ENCODE measurements at places on chromosomes 3 and 15.

DNA sequence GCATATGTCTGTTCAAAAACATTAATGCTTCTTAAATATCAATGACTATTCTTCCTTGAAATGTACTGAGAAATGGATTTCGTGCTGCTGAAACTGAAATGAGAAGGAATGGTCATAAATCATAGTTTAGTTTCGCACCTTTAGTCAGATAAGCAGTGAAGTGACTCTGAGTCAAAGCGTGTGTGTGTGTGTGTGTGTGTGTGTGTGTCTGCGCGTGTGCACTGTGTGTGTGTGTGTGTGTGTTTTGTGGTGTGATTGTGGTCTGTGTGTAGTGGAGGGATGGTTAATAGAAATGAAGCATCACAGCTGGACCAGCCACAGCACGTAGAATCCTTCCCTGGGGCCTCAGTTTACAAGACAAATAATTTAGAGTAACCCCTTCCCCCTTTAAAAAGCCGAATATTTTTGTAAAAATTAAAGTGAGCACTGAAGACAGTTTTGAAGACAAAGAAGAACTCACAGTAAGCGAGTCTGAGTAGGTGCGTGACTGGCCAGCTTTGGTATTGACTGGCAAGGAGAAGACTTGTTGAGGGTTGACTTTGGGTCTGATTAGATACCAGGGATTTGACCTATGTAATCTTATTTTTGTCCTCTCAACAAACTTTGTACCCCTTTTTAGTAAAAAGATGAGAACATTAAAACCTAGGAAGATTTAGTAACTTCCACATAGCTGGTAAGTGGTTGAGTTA is 202.0 kb upstream of the IL12A start:
- no peaks in the 10 kb centered on the region for H3K27me3 ChIP-seq
- no peak for DNase-seq
- no peak overlapping the region for H3K4me3 ChIP-seq

- no peak overlapping the region for H3K27ac ChIP-seq
- H3K27me3 ChIP-seq, result peaks cover 6% of the 10 kb centered on the region
- no peaks in the 10 kb centered on the region for H3K36me3 ChIP-seq
- H3K4me1 ChIP-seq, result no peaks in the 10 kb centered on the region
- no peak for DNase-seq
Observed at GRCh38 chr15:93173369-93173768, 84.4 kb upstream of the RGMA start.

DNA sequence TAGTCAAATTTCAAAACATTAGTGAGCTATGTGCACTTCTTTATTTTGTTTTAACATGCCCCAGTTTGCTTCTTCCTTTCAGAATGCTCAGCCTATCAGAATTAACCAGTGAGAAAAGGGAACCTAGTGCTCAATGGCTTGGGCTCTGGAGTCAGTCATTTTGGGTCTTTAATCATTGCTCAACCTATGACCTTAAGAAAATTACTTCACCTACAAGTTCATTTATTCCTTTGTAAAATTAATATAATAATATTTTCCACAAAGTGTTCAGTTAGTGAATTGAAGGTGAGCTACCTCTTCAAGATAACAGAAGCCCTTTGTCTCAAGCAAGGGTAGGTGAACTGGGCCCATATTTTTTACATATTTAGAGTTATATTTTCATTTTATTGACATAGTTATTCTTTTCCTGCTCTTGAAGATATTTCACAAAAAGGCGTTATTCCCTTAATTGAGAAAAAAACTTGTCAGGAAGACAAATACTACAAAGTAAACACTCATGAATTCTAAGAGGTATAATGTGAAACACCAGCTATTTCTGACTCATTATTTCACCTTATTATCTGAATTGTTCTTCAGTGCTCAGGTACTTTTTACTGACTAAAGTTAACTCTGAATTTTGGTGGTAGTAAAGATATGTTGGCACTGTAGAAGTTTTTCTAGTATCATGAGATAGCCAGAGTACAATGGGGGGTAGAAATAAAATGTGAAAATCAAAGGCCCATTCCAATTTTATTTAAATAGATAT is 415.5 kb downstream of the NAALADL2 start:
- no peaks in the 10 kb centered on the region for H3K4me1 ChIP-seq
- no peak overlapping the region for H3K4me3 ChIP-seq
- DNase-seq, result no peak
- H3K27me3 ChIP-seq, result no peaks in the 10 kb centered on the region
- H3K36me3 ChIP-seq, result no peaks in the 10 kb centered on the region

- no peak overlapping the region for H3K27ac ChIP-seq
- H3K27me3 ChIP-seq, result no peaks in the 10 kb centered on the region
- DNase-seq, result peak; percentile 30
- H3K4me1 ChIP-seq, result peaks cover 6% of the 10 kb centered on the region
- H3K36me3 ChIP-seq, result peaks cover 43% of the 10 kb centered on the region
- H3K4me3 ChIP-seq, result no peak overlapping the region
Observed at GRCh38 chr15:74444106-74445062, 10.6 kb upstream of the SEMA7A start.

DNA sequence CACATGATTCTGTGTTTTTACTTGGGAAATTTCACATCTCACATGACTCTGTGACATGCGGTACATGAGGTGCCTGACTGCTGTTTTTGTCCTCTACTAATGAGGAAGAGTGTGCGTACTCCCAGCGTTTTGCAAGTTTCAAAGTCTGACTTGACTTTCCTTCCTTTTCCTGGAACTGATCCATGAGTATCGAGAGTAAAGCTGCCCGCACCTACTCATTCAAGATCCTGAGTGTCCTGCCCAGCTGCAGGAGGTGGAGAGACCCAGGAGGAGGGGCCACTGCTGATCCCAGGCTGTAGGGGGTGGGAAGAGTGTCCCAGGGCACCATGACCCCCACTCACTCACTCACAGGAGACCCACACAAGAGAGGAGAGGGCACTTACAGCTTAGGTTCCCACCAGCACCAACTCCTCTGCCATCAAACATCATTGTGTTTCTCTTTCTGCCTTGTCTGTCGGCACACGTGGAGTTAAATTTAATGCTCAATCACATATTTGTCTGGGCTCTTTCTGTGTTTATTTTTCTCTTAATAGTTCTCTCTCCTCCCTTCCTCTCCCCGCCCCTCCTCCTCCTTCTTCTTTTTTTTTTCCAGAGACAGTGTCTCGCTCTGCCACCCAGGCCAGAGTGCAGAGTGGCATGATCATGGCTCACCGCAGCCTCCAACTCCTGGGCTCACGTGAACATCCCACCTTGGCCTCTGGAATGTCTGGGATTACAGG is 1.4 kb downstream of the CCR5AS start:
- H3K36me3 ChIP-seq, result peaks cover 8% of the 10 kb centered on the region
- H3K27ac ChIP-seq, result peak overlapping the region; percentile 93
- H3K4me3 ChIP-seq, result peak overlapping the region; percentile 52
- peak; percentile 82 for DNase-seq
- peaks cover 40% of the 10 kb centered on the region for H3K4me1 ChIP-seq
- H3K27me3 ChIP-seq, result no peaks in the 10 kb centered on the region

DNA sequence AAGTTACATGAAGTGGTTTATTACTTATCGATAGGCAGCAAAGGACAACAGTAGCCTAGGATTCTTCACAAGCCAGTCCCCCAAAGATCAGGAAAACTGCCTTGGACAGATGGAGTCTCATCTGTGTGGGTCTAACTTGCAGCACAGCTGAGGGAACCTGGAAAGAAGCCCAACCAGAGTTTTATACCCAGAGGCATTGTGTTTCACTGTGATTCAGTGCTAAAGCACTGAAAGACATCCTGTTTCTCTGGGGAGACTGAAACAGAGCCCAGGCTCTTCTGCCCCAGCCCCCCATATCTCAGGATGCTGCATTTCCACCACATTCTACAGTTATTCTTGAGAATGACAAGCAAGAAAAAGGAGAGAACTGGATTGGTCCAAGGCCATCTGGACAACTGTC is 48.2 kb upstream of the PYDC2 start:
- no peak overlapping the region for H3K27ac ChIP-seq
- DNase-seq, result no peak
- H3K27me3 ChIP-seq, result no peaks in the 10 kb centered on the region
- no peak overlapping the region for H3K4me3 ChIP-seq

- H3K4me3 ChIP-seq, result no peak overlapping the region
- no peaks in the 10 kb centered on the region for H3K4me1 ChIP-seq
- no peak for DNase-seq
- no peak overlapping the region for H3K27ac ChIP-seq
- H3K27me3 ChIP-seq, result no peaks in the 10 kb centered on the region
Observed at GRCh38 chr15:27563765-27564370, 535.2 kb downstream of the OCA2 start.

GRCh38 chr3:58094657-58095056 is 86.4 kb downstream of the FLNB start:
- no peaks in the 10 kb centered on the region for H3K27me3 ChIP-seq
- H3K4me3 ChIP-seq, result no peak overlapping the region
- DNase-seq, result no peak
- H3K27ac ChIP-seq, result no peak overlapping the region
- peaks cover 21% of the 10 kb centered on the region for H3K36me3 ChIP-seq

- no peaks in the 10 kb centered on the region for H3K27me3 ChIP-seq
- H3K4me3 ChIP-seq, result no peak overlapping the region
- H3K4me1 ChIP-seq, result no peaks in the 10 kb centered on the region
- no peak for DNase-seq
- no peak overlapping the region for H3K27ac ChIP-seq
Observed at GRCh38 chr3:146404436-146404835, 64.9 kb downstream of the PLSCR2 start.

DNA sequence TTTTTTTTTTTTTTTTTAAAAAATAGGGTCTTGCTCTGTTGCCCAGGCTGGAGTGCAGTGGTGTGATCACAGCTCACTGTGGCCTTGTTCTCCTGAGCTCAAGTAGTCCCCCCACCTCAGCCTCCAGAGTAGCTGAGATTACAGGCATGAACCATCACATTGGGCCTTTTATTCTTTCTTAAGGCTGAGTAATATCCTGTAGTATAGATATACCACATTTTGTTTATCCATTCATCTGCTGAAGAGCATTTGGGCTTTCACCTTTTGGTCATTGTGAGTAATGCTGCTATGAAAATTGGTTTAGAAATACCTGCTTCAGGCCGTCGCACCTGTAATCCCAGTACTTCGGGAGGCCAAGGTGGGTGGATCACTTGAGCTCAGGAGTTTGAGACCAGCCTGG is 42.6 kb downstream of the PAQR5 start:
- no peaks in the 10 kb centered on the region for H3K27me3 ChIP-seq
- no peaks in the 10 kb centered on the region for H3K36me3 ChIP-seq
- no peak overlapping the region for H3K4me3 ChIP-seq
- H3K27ac ChIP-seq, result no peak overlapping the region

DNA sequence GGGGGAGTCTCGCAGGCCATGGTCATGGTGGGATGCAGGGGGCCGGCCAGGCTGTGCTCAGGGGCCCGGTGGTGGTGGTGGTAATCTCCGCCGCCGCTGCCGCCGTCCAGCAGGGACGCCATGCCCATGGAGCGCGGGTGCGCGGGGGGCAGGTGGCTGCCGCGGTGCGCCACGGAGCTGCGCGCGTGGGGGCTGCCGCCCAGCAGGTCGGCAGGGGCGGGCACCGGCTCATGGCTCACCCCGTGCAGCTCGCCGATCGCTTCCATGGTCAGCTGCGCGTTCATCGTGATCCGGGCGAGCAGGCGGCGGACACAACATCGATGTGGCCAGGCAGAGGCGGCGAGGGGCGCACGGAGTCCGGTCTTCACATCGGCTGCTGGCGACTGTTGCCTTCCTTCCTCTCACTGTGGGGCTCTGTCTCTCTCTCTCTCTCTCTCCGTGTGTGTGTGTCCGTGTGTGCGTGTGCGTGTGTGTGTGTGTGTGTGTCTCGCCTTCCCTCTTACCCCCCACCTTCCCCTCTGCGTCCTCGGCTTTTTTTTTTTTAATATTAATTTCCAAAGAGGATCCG is 451 bp downstream of the ONECUT1 start:
- no peaks in the 10 kb centered on the region for H3K36me3 ChIP-seq
- H3K4me1 ChIP-seq, result peaks cover 23% of the 10 kb centered on the region
- no peak for DNase-seq
- H3K27me3 ChIP-seq, result peaks cover 89% of the 10 kb centered on the region
- H3K4me3 ChIP-seq, result peak overlapping the region; percentile 52

GRCh38 chr3:98013411-98014267 is 21.5 kb downstream of the GABRR3 start:
- H3K36me3 ChIP-seq, result no peaks in the 10 kb centered on the region
- no peak for DNase-seq
- no peaks in the 10 kb centered on the region for H3K27me3 ChIP-seq
- H3K27ac ChIP-seq, result no peak overlapping the region
- no peak overlapping the region for H3K4me3 ChIP-seq
